Stimulated activated CD4-positive, alpha-beta T cell treated with anti-CD3 and anti-CD28 coated beads, Interleukin-2, amount 100 ng/mL, for 24 hours (primary cell): ENCODE measurements at places on chromosomes 13 and 19.

GRCh38 chr13:20377720-20378119 lies 145.6 kb upstream of the GJB6 start:
- DNase-seq, result no peak

DNA sequence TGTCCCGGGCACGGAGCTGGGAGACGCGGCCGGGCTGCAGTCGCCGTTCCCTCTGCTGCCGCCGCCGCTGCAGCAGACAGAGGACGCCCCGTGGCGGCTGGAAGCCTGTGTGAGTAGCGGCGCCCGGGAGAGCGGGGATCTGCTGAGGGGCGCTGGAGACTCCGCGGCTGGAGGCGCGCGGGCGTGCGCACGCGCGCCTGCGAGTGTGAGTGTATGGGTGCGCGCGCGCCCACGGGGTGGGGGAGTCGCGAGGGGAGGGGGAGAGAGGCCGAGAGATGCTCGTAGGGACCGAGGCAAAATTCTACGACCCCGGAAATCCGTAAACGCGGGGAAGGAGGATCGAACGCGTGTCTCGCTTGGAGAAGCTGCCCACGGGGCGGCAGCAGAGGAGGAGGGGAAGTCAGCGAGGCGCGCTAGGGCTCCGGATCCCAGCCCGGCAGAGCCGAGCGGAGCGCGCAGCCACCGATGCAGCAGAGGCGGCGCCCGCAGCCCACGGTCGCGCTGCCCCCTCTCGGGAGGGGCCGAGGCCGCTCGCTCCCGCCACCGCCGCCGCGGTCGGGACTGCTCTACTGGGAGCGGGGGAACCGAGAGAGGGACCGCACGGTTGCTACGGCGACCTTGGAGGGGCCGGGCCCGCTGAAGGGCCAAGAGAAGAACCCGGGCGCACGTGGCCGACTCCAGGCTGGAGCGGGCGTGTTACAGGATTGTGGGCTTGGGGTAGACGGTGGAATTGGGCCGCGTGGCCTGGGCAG lies at the start of gene ENOX1:
Gene ENOX1 (minus strand): TSS at position 207 of the 752 bp plus-strand sequence.
- peak; percentile 54 for DNase-seq

GRCh38 chr13:74153316-74153715 lies 19.1 kb upstream of the KLF12 start:
- no peak for DNase-seq

GRCh38 chr19:44476559-44477408 lies 23.5 kb downstream of the ZNF180 start:
- DNase-seq, result no peak

DNA sequence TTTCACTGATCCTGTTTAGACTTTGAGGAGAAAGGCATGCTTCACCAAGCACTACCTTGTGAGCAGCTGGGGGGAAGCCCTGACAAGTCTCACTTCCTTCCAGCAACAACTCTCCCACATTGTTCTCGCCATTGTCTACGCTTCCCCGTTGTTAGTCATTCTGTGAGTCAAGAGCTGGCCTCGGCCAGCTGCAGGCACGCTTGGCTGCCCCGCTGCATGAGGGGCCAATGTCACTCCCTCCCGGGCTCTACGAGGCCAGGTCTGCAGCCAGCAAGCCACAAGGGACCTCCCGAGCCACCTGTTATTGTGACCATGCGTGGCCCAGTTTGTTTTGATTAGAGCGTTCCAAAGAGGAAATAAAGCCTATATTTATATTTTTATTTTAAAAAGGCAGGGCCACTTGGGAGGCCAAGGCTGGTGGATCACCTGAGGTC lies 220.9 kb downstream of the FOXO1 start:
- DNase-seq, result peak; percentile 26
